Globus pallidus (tissue), 1 donor: ENCODE measurements at places on chromosomes 7 and 10.

DNA sequence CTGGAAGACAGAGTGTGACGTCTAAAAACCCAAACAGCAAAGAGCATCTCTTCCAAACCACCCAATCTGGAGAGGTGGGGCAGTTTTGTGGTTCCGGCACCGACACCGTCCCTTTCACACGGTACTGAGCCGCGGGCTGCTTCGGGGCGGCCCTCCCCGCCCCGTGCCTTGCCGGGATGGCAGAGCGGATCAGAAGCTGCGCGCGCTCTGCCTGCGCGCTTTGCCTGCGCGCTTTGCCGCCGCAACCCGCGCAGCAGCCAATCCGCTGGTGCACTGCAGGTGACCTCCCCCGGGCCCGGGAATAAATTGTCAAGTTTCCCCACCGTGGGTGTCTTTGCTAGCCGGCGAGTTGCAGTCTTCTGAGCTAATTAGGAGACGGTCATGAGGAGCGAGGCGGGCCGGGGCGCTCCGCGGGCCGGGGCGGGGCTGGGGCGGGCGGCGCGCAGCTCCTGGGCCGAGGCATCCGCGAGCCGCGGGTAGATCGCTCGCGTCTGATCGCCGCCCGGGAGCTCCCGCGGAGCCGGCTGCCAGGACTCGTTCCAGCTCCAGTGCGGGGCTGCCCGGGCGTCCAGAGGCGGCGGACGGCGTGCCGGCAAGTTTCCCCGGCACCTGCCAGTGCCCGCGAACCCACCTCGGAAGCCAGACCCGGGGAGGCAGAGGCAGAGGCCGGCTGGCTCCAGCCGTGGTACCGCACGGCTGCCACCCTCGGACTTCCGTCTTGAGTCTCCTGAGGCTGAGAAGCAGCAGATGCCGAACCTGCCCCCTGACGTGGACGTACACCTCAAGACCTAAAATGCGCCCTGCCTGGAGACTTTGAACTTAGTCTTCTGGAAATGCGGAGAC, 536.0 kb upstream of the GALNT17 start:
- no peak for DNase-seq

DNA sequence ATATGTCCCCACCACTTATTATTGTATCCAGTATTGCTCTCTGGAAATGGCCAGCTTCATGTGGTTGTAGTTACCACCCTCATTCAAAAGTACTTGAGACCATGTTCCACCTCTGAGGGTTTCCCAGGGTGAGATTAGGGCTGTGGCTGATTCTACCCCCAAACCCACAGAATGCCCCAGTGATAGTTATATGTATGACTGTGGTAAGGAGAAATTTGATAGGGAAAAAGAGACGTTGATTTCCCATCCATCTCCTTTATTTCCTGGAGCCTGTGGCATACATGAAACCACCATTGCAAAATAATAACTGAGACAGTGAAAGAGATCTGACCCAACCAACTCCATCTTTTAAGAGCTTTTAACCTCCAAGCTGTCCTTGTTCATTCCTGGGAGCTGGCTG, 25.2 kb downstream of the ARL5B start:
- DNase-seq: no peak

GRCh38 chr7:158468181-158468580, 119.4 kb downstream of the PTPRN2 start:
- no peak for DNase-seq

DNA sequence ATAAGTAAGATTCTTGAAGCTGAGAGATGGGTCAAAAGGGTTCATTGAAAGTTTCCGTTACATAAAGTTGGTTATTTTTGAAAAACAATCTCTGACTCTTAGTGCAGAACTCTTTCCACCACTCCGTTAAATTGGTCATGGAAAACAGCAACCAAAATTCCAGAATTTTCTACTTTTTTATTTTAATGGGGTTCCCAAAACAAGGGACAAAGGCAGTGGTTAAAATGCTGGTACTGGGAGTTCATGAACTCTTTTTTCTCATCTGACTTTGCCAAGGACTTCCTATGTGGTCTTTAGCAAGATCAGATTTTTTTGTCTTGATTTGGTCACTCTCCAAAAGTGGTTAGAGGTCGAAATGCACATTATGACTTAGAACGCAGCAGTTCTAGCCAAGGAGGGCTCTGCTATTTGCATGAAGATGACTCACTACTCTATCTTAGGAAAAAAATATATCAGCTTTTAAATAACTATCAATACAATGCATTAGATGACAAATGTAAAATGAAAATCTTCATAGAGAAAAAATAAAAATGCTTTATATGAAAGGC, 145.7 kb downstream of the REEP3 start:
- DNase-seq: no peak

DNA sequence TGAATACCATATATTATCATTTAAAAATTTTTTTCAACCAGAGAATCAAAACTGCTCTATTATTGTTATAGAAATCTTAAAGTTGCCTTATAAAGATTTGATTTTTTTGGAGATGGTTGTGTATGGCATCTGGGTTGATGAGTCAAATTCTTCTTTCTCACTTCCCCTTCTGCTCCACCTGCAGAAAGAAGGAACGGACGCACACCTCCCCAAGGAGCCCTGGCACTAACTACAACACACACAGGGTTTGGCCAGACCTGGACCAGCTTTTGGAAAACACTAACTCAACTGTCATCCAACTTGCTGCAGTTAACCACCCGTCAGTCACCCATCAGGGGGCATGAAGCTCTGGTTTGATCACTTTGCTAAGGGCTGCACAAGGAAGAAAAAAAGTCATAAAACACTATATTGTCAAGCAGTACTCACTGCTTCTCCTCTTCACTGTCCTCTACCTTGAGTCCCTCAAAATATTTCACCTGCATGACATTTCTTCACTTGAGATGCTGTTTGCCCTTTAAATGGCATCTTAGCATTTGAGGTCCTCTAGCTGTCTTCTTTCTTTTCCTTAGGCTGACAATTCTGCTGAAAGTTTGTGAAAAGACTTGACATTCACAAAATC, 266.7 kb upstream of the PHF14 start:
- DNase-seq: no peak

DNA sequence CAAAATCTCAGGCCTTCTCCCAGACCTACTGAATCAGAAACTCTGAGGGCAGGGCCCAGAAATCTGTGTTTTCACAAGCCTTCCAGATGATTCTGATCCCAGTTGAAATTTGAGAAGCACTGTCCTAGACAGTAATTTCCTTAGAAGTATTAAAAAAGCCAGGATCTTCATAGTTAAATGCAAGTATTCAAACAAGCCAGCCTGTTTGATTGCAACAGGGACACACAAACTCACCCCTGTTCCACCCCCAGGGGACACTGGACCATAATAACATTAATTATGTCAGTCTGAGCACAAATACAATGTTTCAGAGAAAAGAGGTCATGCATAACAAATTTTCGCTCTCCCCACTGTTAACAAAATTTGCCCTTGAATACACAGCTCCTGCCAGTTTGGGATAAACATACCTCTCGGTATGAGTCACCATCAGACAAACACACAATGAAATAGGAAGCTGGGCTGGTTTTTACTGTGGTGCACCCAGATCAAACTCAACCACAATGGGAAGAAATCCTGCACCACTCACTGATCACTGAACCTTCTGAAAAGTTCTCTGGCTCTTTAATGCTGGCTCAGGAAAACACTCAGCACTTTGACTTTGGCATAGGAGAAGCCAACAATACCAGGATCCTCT, 34.3 kb downstream of the ABLIM1 start:
- no peak for DNase-seq

DNA sequence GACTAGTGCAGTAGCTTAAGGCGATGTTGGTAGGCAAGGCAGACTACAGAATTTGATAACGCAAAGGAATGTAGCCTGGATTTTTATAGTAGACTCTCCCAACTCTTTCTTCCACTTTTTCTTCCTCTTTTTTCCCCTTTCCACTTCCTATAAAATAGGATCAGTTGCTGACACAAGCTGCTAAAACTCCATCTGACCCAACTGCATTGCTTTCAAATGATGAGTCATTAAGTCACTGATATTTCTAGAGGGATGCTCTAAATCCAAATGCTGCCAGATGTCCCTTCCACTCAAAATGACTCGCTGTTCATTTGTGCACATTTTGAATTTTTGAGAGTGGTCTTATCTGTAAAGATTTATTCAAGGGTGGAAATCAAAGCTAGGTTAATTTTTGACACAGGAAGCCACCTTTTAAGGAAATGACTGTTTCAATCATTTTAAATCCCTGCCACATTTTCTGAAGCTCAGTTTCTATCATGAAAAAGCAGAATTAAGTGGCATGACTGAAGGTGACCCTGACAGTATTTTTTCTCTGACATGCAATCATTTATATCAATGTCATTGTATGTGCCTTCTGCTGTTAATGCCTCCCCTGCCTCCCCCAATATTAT, 25.8 kb upstream of the SFMBT2 start:
- DNase-seq: no peak

GRCh38 chr7:89165421-89165820, 369.9 kb upstream of the TEX47 start:
- no peak for DNase-seq

GRCh38 chr10:74770400-74770799, 56.0 kb upstream of the KAT6B start:
- DNase-seq: no peak

DNA sequence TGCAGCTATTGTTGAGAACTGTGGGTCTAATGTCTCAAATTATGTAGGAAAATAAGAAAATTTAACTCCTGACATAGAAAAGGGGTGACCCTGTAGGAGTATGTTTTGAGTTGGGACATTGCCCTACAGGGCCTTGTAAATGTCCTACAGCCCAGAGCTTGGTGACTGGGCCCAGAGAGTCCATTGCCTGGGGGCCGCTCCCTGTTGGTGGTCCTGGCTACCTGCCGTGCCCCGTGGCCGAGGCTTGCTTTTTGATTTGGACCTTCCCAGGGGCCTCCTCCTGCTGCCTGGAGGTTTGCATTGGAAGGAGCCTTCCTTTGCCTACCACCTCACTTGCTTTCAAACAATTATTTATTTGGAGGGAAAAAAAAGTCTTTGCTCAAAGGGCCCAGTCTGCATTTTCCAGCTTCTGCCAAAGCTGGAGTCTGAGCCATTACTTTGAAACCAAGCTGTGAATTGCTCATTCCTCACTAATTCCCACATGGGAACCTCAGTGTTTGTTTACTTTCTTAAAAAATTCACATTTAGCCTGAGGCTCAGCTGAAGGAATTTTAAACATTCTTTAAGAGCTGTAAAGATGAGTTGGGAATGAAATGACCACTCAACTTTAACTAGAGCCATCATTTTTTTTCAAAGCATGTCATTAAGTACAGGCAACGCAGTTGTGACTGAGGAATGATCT, 355.0 kb downstream of the GLRX3 start:
- no peak for DNase-seq

DNA sequence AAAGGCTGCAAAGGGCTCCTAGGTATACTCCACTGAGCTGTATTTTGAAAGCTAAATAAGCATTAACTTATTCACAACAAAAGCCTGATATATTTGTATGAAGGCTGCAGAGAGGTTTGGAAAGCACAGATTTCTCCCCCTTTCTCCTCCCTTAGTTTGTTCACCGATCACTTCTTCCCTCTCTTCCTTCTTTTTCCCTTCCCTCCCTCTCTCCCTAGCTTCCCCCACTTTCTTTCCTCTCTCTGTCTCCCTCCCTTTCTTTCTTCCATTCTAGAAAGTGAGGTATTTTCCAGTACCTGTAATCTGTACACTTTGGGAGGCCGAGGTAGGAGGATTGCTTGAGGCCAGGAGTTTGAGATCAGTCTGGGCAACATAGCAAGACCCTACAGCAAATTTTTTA, 62.1 kb downstream of the HHEX start:
- DNase-seq: no peak

DNA sequence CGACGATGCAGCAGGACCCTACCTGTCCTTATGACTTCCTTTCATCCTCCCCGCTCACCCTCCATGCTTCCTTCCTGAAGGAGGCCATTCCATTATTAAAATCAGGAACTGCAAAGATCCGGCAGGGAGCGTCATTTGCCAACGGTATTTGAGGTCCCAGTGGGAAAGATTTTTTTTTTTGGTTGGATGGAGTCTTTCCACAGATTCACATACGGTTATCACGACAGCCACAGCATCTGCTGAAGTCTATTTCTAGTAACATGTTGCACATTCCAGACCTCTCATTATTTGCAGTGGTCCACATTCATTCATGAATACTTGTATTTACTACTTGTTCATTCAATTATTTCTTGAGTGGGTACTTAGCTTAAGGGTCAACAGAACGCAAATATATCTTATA, 94.7 kb upstream of the LYZL2 start:
- no peak for DNase-seq

- peak; percentile 69 for DNase-seq
Observed at GRCh38 chr7:32039000-32039756, 31.0 kb downstream of the PDE1C start.

DNA sequence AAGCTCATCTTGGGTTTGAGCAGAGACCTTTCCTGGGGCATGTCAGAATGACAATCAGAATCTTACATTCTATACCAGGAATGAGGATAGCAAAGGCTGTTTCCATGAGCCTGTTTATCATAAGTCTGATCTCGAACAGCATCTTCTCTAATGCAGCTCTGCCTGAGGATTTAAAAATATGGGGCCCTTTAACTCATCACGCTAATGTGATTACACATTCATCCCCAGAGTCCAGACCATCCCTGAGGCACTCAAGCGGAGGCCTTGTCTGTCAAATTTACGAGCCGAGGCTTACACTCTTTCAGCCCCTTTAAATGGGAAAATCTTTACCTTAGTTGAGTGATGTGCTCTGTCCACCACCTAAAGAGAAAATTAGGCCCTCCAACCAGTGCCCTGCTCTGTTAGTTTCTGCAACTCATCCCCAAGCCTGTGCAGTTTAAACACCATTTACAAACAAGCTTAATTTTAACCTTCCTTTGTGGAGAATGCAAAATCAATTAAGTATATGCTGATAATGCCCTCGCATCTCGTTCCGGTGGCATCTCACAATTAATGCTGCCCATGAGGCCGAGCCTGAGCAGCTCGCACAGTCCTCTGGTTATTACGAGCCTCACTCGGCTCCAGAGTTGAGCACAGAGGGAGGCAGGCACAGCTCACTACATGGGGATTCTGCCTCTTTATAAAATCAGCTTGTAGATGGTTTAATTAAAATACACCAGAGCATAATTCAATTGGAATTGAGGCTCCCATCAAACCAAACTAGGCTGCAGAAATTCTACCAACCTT, 16.0 kb downstream of the CHST15 start:
- no peak for DNase-seq
